Fibroblast of upper back skin (primary cell): ENCODE measurements at places on chromosomes 11 and 22.

- DNase-seq, result no peak
These were observed 80.6 kb downstream of the WNT7B start for GRCh38 chr22:45896153-45896951.

GRCh38 chr11:45905095-45905494 lies 2.0 kb downstream of the FREY1 start:
- DNase-seq, result no peak

DNA sequence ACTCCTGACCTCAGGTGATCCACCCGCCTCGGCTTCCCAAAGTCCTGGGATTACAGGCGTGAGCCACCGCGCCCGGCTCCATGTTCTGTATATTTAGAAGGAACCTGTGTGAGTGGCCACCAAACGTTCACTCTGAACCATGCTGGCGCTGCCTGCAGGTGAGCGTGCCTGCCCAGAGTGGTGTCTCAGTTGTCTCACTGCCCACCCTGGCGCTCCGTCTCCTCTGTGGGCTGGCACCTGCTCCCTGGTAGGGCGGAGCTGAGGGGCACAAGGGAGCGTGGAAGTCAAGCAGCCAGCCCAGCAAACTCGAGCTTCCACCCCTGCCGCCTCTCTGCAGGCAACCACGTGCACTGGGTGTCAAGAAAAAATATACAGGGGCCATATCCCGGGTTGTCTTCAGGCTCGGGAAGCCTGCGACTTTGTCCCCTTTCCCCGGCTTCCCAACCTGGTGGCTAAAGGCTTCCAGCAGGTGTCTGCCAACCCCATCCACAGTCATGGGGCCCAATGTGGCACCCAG lies 16.7 kb downstream of the TXN2 start:
- DNase-seq, result no peak

DNA sequence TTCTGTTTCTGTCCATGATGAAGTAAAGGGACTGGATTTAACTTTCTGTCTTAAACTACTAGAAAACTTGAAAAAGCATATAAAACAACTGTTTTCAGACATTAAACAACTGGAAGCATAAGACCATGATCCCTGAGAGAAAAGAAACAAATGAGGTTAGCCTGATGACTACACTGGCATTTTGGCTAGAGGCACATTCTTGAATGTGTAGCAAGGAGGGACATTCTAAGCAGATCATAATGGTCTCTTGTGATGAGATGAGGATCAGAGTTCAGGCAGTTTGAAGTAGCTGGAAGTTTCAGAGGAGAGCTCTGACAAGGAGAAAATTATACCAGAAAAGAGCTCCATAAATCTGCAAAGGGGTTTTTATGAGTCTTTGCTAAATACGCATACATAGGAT lies 75.4 kb downstream of the AASDHPPT start:
- peak; percentile 9 for DNase-seq

DNA sequence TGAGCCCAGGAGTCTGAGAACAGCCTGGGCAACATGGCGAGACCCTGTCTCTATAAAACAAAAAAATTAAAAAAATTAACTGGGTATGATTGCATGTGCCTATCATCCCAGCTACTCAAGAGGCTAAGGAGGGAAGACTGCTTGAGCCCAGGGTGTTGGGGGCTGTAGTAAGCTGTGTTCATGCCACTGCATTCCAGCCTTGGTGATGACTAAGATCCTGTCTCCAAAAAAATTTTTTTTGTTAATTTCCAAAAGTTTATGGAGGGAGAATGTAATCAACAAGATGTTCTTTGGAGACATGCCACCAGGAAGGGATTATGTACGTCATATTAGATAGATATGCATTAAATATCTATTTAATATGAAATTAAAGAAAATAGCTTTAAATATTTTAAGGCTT lies 267.5 kb downstream of the SBF2 start:
- peak; percentile 79 for DNase-seq

DNA sequence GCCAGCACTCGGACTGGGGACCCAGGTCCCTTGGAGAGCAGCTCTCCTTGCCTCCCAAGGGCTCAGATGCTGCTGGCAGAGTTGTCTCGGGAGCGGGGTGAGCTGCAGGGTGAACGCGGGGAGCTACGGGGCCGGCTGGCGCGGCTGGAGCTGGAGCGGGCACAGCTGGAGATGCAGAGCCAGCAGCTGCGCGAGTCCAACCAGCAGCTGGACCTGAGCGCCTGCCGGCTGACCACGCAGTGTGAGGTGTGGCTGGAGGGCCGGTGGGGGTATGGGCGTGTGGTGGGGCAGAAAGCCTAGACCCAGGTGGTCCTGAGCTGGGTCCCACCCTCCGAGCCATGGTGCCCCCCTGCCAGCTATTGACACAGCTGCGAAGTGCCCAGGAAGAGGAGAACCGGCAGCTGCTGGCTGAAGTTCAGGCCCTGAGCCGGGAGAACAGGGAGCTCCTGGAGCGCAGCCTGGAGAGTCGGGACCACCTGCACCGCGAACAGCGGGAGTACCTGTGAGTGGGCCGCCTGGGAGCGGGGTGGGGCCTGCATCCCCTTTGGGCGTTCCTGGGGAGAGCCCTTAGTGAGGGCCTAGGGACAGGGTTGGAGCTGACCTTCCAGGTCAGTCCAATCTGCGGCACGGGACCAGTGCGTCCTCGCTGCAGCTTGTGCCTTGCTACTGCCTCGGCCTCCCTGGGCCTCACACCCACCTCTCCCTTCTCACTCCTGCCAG lies 5.8 kb upstream of the RPS6KA4 start:
- no peak for DNase-seq

DNA sequence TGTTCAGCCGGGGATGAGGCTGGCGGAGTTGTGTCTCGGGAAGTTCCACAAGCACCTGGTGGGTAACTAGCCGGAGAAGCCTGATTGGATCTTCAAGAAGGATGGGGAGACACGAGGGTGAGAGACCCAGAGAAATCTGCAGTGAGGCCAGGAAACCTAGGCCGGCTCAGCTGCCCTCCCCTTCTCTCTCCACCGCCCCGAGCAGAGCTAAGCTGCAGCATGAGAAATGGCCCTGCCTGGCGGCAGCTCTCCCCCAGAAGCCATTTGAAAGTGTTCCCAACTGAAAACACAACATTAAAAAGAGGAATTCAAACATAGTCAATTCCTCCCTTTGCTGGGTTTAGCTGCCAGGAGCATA lies 77.8 kb upstream of the SHISAL1 start:
- no peak for DNase-seq

GRCh38 chr11:122976061-122976733 lies 5.4 kb downstream of the BSX start:
- DNase-seq, result no peak

- no peak for DNase-seq
These were observed 591 bp upstream of the DNAJC4 start for GRCh38 chr11:64229744-64230170.

DNA sequence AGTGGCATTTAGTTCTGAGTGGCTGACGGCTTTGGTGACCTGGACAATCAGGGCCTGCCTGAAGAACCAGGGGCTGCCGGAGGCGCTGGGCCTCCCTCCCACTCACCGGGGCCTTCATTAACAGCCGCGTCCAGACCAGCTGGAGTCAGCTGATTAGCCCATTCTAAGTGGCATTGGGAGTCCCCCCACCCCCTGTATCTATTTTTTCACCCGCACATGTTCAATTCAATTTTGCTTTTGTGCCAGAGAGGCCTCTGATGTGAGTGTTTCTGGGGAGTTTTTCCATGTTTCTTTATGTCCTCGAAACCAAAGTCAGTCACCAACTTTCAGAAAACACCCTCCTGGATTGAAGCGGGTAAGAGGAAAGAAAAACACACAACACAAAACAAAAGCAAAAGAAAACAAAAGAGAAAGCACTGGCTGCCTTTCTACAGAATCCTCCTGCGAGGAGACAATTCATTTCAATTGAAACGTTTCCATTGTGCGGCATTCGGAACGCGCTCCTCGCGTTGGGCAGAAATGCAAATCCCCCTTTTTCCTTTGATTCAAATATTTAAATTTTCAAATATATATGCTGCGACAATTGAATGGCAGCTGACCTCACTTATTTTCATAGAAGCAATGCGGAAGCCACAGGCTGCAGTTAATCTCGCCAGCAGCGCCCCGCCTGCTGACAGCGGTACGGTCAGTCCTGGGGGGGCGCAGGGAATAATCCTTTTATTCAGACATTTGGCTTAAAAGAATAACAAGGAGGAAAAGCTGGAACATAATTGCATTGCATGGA lies 17.7 kb downstream of the CDKN1C start:
- DNase-seq, result no peak
